ENCODE measurements at places on chromosomes 7 and 10.

DNA sequence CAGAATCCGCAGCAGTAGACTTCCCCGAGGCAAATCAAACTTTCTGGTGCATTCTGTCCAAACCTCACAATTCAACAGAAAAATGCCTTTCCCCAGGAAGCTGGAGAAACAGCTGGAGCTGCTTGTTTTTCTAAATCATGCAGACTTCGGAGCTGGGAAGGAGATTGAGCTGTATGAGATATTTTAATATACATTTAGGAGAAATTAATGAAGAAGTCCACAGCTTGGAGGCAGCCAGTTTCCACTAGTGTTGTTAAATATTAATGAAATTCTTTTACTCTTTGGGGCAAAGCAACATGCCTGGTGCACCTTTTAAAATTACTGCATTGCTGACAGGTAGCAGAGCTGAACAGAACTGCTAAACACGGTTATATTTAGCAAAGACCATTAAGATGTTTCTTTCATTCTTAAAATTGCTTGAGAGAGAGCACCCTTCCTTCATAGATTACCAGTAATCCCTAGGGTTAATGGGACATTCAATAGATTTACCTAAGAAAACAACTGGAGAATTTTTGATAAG lies 566.4 kb downstream of the SORCS3 start:
- no peak for DNase-seq

- no peak for DNase-seq
Observed at GRCh38 chr7:40965774-40966173, 737.1 kb downstream of the INHBA start.

DNA sequence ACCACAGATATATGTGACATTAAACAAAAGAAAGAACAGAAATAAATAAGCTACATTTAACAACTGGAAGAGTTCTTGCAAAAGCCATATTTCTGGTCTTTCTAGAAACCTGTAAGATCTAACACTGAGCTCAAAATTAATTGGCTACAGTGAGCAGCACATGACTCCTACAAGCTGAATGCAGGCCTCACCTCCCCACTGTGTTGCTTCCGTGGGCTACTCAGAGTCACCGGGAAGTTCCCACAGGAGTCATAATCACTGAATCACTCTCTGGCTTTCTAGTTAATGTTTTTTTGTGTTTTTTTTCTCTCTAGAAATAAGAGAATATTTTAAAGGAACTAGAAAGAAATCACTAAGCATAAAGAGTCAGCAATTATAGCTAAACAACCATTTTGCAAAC lies 10.2 kb upstream of the MRPS24 start:
- no peak for DNase-seq

- DNase-seq: peak; percentile 30
Observed at GRCh38 chr7:33243319-33243881, 114.0 kb downstream of the BBS9 start.

DNA sequence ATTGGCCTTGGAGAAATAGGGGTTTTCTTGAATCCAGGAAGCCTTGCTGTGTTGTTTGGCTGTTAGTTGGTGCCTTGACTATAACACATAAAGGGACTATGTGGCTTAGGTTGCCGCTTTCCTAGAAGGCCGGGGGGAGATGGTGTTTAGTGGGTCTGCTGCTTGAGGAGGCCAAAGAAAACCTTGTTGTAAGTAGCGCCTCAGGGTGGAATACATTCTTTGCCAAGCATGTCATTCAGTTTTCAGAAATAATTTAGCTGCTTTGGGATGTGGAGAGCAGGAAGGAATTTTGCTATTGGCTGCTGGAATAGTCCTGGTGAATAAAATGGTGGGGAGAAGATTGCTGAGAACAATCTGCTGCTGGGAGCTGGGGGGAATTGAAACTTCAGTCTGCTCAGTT lies 132.9 kb upstream of the WNT16 start:
- no peak for DNase-seq

Measured in MV-4-11 (cell line).